Activated CD4-positive, alpha-beta T cell treated with anti-CD3 and anti-CD28 coated beads for 1 hour (primary cell): ENCODE measurements at places on chromosomes 3 and 15.

DNA sequence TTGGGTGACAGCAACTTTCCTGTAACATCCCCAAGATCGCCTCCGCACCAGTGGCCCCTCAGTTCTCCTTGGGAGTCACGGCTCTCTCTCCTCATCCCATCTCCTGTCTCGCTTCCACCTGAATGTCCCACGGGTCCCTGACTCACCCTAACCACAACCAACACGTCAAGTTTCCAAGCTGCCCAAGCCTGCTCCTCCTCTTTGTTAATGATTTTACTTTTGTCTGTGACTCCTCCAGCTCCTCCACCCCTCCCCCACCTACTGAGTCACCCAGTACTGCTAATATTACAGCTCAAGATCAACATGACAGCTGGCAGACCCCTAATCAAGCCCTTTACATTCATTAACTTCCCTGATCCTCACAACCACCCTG, 39.3 kb downstream of the BDH1 start:
- no peak for DNase-seq

- no peak for DNase-seq
These were observed 195.3 kb downstream of the THRB start for GRCh38 chr3:24299246-24299805.

GRCh38 chr3:100436951-100437350, 35.6 kb downstream of the LNP1 start:
- DNase-seq = no peak

DNA sequence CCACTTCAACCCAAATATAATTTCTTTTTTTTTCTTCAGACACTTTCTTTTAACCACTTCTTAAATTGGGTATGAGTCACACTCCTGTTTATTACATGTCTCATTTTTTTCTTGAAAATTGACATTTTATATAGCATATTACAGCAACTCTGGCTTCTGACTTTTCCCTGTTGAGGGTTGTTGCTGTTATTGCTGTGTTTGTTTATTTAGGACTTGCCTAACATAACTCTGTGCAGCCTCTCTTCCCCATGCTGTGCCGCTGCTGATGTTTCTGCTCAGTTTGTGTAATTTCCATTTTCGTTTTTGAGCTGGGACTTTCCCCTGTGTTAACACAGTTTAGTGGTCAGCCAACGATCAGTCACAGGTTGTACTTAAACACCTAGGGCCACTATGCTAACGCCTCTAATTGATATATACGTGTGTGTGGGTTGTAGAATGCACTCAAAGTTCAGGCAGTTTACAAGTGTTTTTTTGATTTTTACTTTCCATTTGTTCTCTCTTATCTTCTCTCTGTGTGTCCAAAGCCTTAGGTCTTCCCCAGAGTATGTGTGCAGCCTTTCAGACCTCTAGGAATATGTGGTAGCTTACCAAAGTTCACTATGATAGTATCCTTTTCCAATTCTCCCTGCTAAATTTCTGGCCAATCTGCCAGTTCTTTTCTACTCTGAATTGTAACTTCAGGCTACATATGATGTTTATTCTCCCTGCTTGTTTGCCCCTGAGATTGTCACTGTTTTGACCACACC, 337.2 kb downstream of the ZBTB20 start:
- no peak for DNase-seq

DNA sequence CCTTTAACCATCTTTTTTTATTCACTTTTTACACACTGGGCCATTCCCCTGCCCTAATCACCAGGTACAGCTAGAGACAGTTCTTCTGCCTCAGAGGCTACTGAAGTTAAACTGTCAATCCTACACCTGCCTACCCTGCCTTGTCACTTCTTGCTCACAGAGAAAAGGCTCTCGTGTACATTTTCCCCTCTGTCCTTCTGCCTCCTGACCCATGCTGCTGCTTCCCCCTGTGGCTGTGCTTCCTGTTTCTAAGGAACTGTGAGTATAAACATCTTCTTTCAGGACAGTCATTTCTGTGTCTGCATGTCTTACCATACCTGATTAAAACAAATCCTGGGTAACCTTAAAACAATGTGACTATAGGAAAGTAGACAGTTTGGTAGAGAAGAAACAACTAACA, 236.4 kb upstream of the MRPL3 start:
- DNase-seq = no peak

GRCh38 chr3:50294089-50294488, 1.9 kb upstream of the IFRD2 start:
- DNase-seq = no peak

DNA sequence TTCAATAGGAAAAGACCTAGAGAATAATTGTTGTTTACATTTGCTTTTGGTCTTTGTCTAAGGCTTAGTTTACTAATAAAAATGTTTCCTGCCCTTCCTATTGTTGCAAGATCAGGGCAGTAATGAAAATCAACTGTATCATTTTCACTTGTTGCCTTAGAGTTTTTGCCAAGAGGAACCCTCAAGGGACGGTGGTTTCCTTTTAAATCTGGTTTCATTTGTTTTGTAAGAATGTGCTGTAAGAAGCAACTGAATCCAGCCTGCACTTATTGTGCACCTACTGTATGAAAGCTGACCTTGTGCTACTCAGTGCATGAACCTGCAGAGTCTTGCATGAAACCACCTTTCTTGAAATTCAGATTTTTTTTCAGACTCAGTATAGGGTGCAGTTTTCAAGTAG, 5.3 kb downstream of the IGF1R start:
- no peak for DNase-seq

GRCh38 chr3:18357747-18358146, 67.4 kb downstream of the SATB1 start:
- DNase-seq = no peak

DNA sequence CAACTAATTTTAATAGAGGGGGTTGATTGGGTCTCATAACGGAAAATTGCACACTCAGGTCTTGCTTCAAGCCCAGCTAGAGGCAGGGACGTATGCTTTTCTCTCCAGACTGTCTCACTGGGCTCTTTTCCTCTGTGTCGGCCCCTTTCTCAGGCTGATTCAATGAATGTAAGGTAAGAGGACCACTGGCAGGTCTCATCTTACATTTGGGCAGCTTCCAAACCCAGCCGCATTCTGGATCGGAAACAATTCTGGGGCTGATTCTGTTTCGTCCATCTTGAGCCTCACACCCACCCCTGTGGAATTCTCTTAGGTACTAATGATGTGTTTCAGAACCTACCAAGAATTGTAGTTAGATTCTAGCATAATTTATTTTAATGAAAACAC, 40.7 kb downstream of the TMEM212 start:
- DNase-seq = no peak

- no peak for DNase-seq
These were observed 1.2 kb downstream of the SETD2 start for GRCh38 chr3:47162697-47163168.

- DNase-seq = no peak
These were observed 6.3 kb upstream of the SNRPN start for GRCh38 chr15:24948495-24948894.

GRCh38 chr3:189927975-189928895, 192.5 kb downstream of the P3H2 start:
- no peak for DNase-seq

- DNase-seq = no peak
These were observed 17.3 kb downstream of the KPNA1 start for GRCh38 chr3:122497425-122497824.

DNA sequence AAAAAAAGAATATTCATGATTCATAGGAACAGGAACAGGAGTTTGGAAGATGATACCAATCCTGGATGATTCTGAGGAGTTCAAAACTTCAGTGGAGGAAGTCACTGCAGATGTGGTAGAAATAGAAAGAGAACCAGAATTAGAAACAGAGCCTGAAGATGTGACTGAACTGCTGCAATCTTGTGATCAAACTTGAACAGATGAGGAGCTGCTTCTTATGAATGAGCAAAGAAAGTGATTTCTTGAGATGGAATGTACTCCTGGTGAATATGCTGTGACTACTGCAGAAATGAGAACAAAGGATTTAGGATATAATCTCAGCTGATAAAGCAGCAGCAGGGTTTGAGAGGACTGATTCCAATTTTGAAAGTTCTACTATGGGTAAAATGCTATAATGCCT, 72.7 kb downstream of the GSK3B start:
- DNase-seq = no peak

- DNase-seq = no peak
These were observed 74.7 kb upstream of the GOLGA6B start for GRCh38 chr15:72579814-72580213.

DNA sequence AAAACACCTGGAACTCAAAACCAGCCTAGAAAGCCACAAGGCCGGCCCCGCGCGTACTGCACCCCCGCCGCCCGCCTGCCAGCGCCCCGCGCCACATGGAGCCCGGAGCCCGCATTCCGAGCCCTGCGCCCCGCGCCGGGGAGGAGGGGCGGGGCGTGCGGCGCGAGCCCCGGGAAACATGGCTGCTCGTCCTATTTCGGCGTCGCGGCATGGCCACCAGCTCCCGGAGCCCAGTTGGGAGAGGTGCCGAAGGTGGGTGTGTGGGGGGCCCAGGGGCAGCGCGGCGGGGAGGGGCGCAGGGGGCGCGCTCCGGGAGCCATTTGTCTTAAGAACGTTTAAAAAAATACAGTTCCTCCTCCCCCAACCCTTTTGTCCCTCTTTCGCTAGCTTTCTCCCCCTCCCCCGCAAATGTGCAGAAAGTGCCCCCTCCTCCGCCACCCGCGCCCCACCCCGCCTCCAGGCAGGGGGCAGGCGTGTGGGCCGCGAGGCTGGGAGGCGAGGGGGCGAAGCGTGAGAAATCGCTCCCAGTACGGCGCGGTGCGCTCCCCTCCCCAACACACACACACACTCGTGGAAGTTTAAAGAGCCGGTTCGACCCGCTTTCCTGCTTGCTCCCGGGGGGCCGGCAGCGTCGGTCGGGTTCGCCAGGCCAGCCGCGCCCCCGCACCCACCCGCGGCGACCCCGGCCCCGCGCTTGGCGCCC, 2.5 kb downstream of the ANP32A start:
- DNase-seq = peak; percentile 52

DNA sequence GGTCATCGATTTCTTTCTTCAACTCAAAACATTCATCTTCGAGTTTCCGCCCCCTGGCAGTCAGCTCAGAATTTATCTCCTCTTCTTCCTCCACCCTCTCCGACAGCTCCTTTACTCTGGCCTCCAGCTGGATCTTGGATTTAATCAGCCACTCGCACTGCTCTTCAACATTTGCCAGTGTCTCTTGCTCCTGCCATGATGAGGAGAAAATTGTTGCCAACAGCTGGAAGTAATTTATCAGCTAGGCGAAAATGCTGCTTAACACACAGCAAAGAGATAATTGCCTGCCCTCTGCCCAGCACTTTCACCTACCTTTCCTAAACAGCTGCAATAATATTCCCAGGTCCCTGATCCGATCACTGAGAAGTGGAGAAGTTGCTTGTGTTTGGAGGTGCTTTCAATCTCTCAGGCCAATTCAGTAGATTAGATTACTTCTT, 69.3 kb downstream of the MYH15 start:
- no peak for DNase-seq

- DNase-seq = no peak
These were observed 43.2 kb upstream of the POLG start for GRCh38 chr15:89377842-89378295.

GRCh38 chr3:188520466-188520865, 366.5 kb downstream of the LPP start:
- DNase-seq = no peak

- no peak for DNase-seq
These were observed 31.5 kb upstream of the LDHAL6B start for GRCh38 chr15:59174835-59175831.

DNA sequence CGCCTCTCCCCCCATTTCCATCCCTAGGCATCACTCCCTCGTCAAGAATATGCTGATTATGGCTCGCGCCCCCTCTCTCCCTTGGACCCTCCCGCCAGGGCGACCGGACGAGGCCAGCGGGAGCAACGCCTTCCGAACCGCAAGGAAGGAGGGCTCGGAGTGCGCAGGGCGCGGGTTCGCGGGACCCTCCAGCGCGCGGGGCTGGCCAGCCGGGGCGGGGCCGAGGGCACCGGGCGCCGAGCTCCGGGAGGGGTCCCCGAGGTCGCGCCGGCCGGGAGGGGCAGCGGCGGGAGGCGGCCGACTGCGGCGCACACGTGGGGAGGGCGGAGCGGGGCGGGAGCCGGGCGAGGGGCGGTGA, 483 bp downstream of the EHD4 start:
- DNase-seq = no peak

GRCh38 chr15:59160880-59161593, 45.6 kb upstream of the LDHAL6B start:
- DNase-seq = no peak

GRCh38 chr3:148991219-148992026, at the start of gene GYG1:
Gene GYG1, plus strand, starts transcription at chr3:148991540. Its CDS starts 101 bp downstream, at chr3:148991641.
- peak; percentile 75 for DNase-seq

- no peak for DNase-seq
These were observed 30.0 kb downstream of the SNX33 start for GRCh38 chr15:75677465-75678323.

DNA sequence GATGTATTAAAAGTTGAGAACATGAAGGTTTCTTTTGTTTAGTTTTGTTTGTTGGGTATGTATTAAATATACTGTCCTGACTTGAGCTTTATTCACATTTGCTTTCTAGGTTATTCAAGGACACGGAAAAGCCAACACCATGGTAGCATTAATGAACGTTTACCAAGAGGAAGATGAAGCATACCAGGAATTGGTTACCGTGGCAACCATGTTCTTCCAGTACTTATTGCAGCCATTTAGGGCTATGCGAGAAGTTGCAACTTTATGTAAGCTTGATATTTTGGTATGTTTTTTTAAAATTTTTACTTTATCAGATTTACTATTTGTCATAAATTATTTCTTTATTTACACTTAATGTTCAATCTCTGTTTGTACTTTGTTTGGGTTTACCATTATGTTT, 3.6 kb downstream of the WHAMM start:
- DNase-seq = no peak

- no peak for DNase-seq
These were observed 10.5 kb downstream of the WWTR1 start for GRCh38 chr3:149647285-149647684.

GRCh38 chr3:105456017-105456416, 89.3 kb downstream of the ALCAM start:
- DNase-seq = no peak

DNA sequence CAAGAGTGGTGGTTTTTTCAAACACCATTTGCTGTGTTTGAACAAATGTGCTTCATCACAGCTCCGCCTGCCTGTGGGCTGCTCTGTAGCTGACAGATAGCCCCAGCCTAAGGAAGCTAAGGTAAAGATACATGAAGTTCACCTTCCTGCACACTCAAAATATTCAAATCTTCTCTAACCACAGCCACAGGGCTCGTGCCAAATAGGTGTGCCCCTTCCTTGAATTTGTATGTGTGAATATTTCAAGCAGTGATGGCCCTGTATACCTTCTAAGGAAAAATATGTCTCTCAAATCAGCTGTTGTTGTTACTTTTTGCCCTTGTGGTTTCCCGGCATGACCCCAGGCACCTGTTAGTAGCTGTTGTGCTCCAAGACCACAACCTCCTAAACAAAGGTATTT, 92.8 kb downstream of the CCNL1 start:
- DNase-seq = no peak

DNA sequence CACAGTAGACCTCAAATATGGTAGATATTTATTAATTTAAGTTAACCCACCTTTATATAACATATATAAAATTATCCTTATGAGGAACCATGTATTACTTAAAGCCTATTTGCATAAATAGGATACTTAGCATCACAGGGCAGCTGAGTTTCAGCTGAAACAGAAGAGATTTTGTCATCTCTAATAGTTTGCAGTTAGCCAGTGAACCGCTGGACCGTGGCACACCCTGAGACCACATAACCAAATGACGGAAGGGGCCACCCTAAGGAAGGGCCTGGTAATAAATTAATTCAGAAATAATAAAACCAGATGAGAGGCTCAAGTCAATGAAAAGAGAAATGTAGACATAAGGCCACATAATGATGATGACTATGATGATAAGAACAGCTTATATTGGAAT, 107.7 kb downstream of the MYO5A start:
- no peak for DNase-seq

GRCh38 chr15:71509139-71509538, 301.2 kb upstream of the NR2E3 start:
- no peak for DNase-seq
